ENCODE measurements at places on chromosomes 5 and 9.

- DNase-seq: peak; percentile 80
These were observed 14.7 kb upstream of the TMEM250 start for GRCh38 chr9:136133191-136133958.

GRCh38 chr9:136051837-136052471, 43.1 kb downstream of the NACC2 start:
- peak; percentile 72 for DNase-seq

DNA sequence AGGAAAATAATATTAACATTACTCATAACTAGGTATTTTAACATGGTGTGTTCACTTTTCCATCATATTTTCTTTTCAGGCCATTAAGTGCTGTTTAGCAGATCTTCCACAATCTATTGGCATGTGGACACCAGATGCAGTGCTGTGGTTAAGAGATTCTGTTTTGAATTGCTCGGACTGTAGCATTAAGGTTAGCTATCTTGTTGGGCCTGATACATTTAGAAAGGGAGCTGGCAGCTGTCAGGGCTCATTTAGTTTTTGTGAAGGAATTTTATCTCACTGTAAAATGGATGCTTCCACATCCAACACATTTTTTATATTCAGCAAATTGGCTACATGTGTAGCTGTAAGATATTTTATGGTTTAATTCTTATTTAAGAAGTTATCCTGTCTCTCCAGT, 20.7 kb upstream of the TMOD1 start:
- no peak for DNase-seq

GRCh38 chr5:31894141-31894540, 255.2 kb downstream of the PDZD2 start:
- no peak for DNase-seq

- no peak for DNase-seq
These were observed 148.9 kb upstream of the RUSC2 start for GRCh38 chr9:35341021-35341420.

GRCh38 chr5:2538169-2538568, 213.3 kb downstream of the IRX2 start:
- DNase-seq: peak; percentile 61

DNA sequence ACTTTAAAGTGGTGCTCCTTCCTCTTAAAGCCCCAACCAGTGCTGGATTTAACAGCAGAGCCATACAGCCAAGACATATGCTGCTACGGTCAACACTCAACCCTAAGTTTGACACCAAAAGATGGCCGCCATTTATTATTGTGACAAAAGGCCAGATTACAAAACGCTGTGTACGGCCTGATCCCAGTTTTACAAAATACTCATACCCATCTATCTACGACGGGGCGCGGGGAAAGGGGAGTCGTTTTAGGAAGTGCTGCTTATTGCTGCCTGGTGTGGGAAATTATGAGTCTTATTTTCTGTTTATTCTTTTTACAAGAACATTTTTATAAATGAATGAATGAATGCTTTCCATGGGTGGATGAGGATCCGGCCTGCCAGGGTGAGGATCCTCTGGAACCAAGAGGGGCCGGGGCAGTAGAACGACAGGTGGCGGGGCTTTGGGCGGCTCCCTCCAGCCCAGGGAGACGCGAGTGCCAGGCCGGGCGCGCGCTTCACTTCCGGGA, 457 bp upstream of the IDNK start:
- no peak for DNase-seq

- no peak for DNase-seq
These were observed 204.4 kb upstream of the IER5L start for GRCh38 chr9:129382281-129383018.

- DNase-seq: no peak
These were observed 126.1 kb upstream of the STC2 start for GRCh38 chr5:173454361-173454735.

DNA sequence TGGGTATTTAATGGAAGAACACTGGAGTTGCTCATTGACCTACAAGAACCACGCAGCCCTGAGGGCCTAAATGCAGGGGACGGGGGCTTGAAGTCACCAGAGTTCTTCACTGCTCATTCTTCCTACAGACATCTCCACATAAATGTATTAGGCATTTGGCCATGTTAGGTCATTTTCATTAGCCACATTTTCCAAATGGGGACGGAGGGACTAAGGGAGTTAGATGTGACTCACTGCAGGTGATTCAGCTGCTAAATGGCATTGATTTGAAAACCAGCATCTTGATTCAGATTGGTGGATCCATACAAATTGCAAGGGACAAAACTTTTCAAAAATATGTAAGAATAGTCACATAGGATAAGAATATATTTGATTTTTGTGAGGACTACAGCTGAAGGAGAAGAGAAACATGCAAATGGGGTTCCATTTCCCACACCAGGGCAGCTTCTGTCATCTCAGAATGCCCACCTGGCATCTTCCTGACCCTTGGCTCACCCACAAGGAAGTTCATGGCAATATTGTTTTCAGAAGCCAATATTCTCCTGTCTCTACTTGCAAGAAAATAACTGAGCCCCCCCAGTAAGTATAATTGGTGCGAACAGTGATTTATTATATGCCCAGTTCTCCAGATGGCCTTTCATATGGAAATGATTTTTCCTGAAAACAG, 264.8 kb downstream of the DOCK8 start:
- no peak for DNase-seq
